ENCODE measurements at places on chromosomes 2 and 18.

GRCh38 chr2:41782306-41783158 lies 265.3 kb upstream of the PKDCC start:
- DNase-seq: peak; percentile 46

GRCh38 chr18:25089470-25089869 lies 262.5 kb downstream of the ZNF521 start:
- DNase-seq: no peak

GRCh38 chr18:3264362-3264761 lies 2.4 kb downstream of the MYL12B start:
- DNase-seq: peak; percentile 39

DNA sequence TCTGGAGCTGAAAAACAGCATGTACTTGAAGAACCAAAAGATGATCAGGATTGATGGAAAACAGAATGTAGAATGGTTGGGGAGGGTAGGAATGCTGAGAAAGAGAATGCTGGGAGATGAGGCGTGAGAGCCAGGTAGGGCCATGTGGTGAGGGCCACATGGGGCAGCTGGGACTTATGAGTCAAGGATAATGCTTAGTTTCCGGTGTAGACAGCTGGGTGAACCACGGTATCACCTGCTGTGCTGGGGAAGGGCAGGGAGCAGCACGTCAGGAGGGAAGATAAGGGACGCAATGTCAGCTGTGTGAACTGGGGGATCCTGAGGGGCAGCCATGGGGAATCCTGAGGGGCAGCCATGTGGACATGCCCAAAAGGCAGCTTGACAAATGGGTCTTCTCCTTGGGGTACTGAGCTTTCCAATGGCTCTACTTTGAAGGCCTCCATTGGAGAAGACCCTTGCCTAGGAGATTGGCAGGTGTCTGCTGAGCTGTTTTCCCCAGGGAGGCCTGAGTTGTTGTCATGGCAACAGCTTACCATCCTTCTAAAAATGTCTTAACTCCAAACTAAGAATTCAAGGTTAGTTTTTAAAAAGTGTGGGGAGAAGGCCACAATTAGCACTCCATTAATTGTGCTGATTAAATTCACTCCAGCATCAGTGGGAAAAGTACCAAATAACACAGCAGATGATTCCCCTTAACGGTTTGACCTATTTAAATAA lies 51.1 kb downstream of the MTHFD2 start:
- no peak for DNase-seq

DNA sequence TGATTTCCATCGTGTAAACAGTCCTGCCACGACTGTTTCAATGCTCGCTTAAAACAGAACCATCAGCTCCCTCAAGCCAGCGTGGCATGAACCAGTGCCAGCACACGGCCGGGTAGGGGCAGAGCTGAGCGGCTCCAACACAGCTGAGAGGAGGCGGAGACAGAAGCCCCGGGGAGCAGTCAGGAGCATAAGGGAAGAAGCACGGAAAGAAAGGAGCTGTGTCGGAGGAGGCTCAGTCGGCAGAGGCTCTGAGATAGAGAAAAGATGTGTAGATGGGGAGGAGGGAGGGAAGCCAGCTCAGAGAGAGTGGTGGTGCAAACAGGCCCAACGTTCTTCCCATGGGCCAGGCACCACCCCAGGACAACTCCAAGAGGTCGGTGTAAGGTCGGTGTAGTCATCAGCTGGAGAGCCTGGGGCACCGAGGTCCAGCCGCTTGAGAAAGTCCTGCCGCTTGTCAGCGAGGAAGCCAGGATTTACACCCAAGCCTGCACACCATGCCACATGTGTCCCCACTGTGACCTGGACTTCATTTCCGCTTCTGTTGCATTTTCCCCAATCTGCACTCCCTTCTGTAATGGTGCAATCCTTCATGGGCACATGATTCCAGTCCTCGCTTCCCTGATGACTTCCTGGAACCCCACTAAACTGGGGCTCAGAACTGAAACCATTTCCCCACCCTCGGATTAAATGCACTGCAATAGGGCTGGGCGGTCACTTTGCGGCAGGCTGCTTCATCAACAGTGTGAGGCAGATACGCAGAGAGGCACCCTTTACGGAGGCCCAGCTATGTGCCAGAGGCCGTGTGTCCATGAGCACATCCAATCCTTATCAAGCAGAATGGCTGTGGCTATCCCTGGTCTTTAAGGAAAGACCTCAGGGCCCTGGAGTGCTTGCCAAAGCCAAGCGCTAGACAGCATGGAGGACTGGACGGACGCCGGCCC lies 43.5 kb downstream of the CYP27C1 start:
- no peak for DNase-seq

- DNase-seq: no peak
These were observed 718.2 kb upstream of the SOX11 start for GRCh38 chr2:4973973-4974372.

GRCh38 chr2:158391876-158392275 lies 64.7 kb downstream of the CCDC148 start:
- peak; percentile 26 for DNase-seq

- DNase-seq: no peak
These were observed 522.7 kb downstream of the THSD7B start for GRCh38 chr2:137287913-137288639.

DNA sequence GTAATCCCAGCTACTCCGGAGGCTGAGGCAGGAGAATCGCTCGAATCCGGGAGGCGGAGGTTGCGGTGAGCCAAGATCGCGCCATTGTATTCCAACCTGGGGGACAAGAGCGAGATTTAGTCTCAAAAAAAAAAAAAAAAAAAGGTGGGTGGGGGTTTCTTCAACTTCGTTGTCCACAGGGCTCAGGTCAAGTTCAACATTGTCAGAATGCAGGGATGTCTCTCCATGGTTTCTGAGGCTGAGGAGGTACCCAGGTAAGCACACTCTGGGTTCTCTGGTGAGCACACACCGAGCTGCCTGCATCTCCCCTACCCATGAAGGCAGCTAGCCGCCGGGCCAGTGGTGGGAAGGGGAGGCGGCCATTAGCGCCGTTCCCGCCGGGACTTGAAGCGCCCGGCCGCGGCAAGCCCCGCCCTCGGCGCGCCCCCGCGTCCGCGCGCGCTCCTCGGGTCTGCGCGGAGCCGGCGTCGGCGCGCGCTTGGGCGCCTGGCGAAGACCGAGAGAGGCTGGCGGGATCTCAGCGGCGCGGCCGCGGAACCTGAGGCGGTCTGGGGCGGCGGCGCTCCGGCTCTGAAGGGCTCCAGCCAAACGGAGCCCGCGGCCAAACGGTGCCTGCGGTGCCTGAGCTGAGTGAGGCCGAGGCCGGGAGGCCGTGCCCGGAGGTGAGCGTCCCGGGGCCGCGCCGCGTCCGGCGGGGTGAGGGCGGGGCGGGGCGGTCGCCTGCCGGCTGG lies at the start of gene UBXN2A:
UBXN2A (plus strand) TSS at position 477 of the 731 bp plus-strand sequence. CDS start 17,852 bp downstream, outside the sequence.
- peak; percentile 70 for DNase-seq

DNA sequence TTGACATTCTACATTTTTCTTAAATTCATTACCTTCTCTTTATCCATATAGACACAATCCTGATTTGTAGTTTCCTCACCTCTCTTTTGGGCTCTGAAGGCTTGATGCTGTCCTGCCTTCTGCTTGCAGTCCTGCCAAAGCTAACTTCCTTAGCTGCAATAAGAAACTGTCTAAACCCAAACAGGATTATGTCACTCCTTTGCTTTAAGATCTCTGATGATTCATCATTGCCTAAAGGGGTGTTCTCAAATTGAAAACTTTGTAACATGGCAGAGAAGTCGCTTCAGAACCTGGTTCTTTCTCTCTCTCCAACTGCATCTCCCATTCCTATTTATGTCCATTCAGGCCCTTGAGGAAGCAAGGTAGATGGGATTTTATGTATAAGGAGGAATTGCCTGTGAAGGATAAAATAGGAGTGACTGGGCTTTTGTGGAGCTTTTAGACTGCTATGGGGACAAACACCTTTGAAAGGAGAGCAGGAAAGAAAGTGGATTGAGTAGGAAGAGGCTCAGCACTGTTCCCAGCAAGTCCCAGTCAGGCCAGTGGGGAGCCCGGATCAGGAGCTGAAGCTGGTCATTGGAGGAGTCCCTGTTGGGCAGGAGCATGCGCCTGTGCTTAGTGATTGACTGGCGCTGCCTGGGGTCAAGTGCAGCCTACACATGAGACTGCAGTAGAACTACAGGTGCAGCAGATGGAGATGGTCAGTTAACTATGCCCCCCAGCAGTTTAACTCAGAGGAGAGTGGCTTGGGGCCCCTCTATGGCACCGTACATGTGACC lies 390.6 kb downstream of the CTNNA2 start:
- DNase-seq: no peak

DNA sequence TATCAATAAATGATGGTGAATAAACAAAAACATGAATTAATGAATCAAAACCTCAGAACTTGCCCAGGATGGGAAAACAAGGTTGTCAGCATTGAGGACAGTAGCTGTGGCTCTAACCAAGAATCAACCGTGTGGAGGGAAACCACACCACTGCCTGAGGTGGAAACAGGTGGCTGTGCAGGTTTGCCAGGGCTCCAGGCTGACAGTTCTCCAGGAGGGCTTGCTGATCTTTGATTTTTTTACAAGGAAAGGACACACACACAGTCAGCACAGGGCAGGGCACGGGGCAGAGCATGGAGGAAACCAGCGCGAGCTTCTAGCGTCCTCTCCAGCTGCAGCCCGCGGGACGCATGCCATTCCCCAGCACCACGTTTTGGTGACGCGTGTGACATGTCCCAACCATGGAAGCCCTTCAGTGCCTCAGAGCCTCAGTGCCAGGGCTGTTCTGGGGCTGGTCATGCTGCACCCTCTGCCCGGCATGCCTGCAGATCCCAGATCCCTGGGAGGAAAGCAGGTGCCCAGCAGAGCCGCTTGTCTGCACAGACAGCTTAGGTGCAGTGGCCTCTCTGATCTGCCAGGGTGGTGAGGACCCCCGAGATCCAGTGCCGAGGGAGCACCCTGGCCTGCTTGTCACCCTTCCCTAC lies 15.8 kb upstream of the AGXT start:
- no peak for DNase-seq

DNA sequence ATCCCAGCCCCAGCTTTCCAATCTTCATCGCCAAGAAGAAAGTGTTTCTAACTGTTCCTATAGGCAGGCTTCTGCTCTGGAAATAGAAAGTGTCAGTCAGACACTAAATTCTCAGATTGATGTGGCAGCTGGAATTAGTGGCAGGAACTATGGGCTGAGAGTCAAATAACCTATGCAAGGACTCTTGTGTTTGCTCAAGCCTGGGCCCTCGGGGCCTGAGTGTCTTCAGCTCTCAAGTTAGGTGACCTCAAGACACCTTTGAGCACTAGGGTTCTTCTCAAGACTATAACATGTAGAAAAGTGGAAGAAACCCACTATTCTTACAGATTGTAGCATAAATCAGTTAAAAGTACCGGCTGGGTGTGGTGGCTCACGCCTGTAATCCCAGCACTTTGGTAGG lies 694.5 kb downstream of the RNF144A start:
- no peak for DNase-seq

- DNase-seq: no peak
These were observed 186.6 kb downstream of the PID1 start for GRCh38 chr2:229084447-229084846.

DNA sequence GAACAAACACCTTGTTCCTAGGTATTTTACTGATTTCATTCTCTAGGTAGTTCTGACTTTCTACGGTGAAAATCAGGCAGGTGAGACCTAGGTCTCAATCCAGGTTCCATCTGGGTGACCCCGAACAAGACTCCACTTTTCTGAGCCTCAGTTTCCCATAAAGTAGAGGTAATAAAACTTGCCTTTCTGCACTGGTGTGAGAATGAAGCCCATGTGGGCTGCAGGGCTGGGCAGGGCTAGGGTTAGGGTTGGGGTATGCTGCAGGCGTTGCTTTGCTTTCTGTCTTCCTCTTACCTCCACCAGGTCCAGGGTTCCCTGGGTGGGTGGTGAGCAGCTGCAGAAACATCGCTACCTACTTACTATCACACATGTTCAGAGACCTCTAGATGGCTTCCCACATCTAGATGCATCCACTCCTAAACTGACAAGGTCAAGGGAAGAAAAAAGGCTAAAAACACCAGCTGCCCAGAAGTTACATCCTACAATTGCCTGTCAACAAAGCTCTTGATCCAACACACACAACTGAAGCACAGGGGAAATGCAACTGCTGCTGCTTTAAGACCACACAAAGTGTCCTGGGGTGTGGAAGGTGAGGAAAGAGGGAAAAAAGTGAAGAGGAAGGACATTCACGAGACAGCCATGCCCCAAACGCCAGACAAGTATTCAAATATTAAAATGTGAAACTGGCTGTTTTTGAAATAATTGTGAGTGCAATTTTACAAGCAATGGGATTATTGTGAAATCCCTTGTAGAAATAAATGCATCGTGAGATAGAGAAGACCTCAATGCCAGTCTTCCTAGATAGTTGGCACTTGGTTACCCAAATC lies 23.5 kb downstream of the MBP start:
- DNase-seq: no peak

DNA sequence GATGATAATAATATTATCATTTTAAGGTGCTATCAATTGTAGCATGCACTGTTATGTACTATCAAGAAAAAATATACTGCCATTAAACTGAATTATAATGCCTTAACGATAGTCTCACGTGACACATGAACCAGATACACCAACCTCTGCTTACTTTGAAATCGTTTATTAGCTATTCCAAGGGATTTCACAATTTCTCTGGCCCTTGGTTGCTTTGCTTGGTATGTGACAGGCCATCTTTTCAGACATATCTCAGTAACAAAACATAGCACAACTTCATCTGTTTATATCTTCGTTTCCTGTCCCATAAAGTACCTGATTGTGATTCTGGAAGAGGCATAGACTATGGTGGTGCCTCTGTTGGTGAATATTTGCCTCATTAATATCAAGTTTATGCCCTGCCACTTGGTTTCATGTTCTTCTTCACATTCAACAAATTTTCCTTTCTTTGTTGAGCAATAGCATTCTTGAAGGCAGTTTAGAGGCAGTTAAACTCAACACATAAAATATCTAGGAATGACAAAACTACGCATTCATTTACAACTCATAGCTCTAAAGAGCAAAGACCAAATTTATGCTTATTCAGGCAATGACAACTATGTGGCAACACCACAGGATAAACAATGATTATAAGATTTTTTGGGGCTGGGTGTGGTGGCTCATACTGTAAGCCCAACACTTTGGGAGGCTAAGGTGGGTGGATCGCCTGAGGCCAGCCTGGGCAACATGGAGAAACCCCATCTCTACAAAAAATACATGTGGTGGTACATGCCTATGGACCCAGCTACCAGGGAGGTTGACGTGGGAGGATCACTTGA lies 84.3 kb downstream of the MCFD2 start:
- no peak for DNase-seq

DNA sequence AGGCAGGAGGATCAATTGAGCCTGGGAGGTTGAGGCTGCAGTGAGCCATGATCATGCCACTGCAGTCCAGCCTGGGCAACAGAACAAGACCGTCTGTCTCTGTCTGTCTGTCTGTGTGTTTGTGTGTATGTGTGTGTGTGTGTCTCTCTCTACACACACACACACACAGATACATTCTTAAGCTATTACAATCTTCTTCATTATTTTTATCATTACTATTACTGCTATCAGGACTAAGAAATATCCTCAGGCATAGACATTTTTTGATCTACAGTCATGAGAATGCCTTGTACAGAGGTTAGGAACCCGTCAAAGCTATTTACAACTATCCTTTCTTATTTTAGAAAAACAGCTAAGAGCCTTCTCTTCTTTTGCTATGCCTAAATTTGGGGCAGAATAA lies 207.4 kb downstream of the NEDD4L start:
- no peak for DNase-seq

GRCh38 chr2:6941299-6942046 lies 24.3 kb downstream of the RNF144A start:
- DNase-seq: no peak

Measured in CD4-positive, alpha-beta T cell treated with Interleukin-2 at 100 ng/mL for 4 hours (primary cell).